ENCODE measurements at places on chromosomes 13 and 19.
A peak's percentile ranks its signal among the peaks of the same experiment; 100 is the strongest.

DNA sequence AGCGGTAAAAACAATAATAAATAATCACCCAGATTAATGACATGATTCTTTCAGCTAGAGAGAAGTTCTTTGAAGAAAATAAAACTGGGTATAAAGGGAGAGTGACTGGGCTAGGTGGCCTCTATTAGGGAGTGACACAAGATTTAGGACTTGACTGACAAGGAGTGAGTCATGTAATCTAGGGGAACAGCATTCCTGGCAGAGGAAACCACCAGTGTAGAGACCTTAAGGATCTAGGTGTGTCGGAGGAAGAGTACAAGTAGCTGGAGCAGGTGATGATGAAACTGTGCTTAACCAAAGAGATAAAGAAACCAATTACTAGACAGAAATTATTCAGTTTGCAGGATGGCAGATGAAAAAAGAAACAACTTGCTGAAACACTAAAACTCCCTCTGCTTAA, 248.0 kb downstream of the RFC3 start:
- no peak for DNase-seq

DNA sequence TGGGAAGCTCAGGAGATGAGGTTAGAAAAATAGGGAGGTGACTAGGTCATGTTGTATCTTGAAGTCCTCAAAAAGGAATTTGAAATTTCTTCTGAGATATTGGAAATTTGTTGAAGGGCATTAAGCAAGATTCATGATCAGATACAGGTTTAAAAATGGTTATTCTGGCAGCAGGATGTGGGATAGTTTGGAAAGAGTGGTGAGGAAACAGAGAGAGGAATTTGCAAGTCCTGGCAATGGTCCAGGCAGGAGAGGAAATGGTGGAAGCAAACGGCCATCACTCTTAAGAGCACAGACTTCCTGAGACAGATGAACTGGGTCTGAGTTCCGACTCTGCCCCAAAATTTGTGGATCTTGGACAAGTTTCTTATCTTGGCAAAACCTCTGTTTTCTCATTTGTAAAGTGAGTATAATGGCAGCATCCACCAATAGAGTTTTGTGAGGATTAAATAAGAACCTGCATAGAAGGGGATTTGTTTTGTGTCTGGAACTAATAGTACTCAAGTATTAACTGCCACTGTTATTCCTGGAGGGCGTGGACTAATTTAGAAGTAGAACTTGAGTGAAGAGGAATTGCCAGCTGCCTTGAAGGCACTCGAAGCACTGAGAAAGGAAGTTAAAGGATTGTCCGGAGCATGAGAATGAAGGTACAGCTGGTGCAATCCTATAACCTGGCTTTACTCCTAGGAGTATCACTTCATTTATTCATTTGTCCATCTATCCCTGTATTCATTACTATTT, 99.6 kb downstream of the CCNA1 start:
- no peak for DNase-seq

- DNase-seq, result no peak
Measured at GRCh38 chr13:32555613-32556012, 17.0 kb upstream of the N4BP2L2 start.

DNA sequence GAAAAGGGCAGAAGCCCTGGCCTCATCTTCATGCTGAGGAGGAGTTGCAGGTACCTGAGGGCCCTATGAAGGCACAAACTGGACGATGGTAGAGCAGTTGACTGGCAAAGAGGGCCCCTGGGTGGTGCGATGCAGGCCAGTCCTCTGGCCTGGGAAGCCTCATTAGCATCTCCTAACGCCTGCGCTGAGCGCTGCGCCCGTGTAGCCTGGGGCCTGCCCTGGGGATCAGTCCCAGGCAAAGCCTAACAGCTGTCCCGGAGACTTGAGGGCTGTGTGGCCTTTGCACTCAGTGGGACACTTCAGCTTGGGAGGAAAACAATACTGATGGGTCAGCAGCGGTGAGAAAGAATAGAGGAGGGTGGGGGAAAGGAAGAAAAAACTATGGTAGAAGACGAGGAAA, 187.7 kb downstream of the RAP2A start:
- no peak for DNase-seq

DNA sequence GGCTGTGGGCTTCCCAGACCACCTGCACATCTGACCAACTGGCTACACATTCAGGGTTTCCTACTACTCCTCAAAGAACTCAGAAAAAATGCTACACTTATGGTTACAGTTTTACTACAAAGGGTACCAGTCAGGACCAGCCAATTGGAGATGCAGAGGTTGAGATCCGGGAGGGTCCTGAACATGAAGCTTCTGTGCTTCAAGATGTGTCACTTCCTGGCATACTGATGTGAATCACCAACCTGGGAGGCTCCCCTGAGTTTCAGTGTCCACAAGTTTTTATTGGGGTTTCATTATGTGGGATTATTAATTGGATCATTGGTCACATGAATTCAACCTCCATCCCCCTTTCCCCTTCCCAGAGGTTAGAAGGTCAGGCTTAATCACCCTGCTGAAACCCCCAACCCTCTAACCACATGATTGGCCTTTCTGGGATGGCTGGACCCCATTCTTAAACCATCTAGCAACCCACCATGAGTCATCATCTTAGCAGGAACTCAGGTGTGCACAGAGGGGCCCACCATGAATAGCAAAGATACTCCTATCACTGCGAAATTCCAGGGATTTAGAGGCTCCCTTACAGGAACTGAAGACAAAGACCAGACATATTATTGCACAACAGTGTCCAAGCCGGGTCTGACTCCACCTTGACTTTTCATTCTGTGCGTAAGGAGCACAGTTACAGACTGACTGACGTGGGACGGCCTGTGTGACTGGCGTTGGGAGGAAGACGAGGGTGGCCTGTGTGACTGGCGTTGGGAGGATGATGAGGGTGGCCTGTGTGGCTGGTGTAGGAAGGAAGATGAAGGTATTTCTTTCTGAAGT, 90.7 kb downstream of the ATP8A2 start:
- no peak for DNase-seq

GRCh38 chr19:2302319-2303210, 5.4 kb downstream of the LINGO3 start:
- no peak for DNase-seq

DNA sequence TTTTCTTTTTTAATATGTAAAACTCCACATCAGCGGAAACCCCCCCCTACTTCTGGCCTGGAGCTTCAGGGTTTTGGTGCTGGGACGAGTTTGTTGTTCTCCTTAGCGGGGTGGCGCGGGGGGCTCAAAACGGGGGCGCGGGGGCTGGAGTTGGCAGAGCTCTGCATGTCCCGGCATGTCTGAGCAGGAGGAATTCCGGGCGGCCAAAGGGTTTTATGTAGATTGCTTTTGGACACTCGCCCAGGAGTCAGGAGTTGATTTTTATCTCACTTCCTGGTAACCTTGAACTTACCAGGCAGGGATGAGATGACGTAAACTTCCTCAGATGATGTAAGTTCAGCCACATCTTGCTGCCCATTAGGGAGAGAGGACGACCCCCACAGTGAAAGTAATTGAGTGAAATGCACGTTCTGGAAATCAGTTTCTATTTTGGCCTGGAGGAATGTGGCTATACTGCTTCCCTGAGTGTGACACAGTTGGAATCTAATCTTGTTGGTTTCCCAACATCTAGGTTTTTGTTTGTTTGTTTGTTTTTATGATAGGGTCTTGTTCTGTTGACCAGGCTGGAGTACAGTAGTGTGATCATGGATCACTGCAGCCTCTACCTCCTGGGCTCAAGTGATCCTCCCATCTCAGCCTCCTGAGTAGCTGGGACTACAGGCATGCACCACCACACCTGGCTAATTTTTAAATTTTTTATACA, 21.0 kb upstream of the GDF15 start:
- no peak for DNase-seq

DNA sequence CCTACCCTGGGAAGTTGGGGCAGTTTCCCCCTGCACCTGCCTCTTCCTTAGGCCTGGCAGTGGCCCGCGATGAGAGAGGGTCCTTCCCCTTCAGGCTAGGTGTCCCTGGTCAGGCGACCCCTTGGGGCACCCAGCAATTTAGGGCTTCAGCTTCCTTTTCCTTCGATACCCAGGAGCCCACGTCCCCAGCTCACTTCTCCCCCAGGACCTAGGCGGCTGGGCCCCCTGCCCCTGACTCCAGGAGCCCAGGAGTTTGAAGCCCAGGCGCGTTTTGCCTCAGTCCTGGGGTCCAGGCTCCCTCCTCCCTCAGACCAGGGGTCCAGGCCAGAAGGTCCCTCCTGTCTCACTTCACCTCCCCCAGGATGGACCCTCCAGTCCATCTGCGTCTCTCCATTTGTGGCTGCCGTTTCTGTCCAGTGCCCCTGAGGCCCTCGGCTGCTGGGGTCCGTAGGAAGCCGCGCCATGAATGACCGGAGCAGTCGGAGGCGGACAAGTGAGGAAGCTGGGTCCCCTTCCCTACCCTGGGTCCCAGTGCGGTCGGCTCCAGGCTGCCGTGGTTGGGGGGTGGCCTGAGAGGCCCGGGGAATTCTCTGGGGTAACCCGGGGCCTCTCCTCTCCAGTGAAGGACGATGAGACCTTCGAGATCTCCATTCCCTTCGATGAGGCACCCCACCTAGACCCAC, 714 bp downstream of the CCDC106 start:
- DNase-seq, result no peak

DNA sequence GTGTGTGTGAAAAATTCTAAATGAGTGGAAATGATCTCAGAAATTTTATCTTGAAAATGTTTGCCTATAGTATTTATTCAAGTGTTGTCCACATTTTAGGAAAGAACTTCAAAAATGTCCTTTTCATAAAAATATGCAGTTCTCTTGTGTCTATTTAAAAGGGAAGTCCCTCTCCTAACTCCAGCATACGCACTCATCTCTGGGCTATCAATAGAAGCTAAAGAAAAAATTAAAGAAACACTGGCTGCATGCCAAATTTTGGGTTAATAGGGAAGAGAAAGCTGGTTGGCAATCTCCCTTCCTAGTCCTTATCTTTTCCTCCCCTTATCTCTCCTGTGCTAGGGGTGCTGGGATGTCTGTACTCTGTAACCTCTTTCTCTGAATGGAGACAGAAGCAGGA, 313.3 kb downstream of the ENOX1 start:
- DNase-seq, result no peak

- DNase-seq, result no peak
Measured at GRCh38 chr13:40992678-40993518, 26.2 kb downstream of the ELF1 start.

- DNase-seq, result no peak
Measured at GRCh38 chr13:76023652-76024051, 387.5 kb downstream of the LMO7 start.

DNA sequence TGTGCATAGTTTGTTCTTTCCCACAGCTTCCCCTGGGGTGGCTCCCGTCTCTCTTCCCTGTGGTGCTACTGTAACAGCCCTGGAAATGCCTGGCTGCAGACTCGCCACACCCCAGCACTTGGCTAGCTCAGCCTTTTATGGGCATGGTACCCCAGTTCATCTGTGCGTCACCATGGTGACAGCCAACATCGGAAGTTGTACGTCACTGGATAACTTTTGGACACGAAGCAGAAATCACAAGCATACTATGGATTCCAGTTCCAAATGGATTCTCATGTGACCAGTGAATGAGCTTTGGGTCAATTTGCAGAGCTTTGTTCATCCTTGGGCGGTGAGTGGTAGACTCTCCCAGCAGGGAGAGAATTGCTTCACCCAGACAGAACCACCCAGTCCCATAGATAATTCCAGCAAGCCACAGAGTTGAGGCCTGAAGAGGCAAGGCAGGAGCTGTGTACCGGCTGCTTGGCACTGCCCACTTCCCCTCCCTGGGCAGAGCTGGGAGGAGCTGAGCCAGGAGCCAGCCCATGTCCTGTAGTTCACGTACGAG, 54.4 kb downstream of the COL4A2 start:
- DNase-seq, result no peak

- DNase-seq, result no peak
Measured at GRCh38 chr13:96581741-96582140, 412.5 kb downstream of the OXGR1 start.

DNA sequence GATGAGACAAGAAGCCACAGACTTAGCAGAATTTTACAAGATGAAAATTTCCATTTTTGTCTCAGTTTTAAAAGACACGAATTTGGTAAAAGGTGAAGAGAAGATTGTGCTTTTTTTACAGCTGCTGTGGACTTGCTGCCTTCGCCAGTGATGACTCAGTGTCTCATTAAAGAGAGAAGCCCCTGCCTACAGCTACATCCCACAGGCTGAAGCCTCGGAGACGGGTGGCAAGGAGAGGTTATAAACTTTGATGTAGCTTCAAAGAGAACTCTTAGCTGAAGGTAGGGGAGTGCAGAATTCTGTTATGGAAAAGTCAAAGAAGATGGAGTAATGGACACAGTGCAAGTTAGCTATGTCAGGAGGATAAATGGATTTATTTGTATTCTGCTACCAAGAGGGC, 683.4 kb upstream of the ARGLU1 start:
- no peak for DNase-seq

DNA sequence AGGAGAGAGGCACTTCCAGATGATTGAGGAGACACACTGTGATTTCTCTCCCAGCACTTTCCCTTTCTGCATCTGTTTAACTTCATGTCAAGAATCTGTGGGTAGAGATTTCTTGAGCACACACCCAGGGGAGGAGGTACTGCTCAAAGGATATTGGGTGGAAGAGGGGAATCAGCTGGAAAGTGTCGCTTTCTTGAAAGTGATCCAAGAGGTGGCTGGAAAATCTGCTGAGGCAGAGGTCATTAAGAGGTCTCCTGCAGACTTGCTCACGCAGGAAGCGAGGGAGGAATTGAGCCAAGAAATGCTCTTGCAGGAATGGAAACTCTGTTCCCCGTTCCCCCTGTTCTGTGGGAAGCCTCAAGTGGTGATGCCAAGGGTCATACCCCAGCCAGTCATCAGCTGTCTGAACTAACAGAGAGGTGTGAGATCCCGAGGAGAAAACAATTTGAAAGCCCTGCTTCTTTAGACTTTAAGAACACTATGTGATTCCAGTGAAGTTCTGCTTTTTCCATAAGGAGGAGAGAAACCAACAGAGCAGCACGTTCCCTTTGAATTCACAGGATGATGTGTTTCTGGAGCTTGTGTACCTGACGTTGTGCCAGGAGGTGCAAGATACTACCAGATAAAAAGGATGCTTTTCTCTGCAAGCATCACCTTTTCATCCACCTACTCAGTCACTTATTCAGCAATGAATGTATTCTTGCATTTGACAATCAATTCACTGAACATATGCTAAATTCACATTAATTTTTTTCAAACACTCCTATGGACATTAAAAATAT, 163.4 kb upstream of the GPR12 start:
- DNase-seq, result no peak

DNA sequence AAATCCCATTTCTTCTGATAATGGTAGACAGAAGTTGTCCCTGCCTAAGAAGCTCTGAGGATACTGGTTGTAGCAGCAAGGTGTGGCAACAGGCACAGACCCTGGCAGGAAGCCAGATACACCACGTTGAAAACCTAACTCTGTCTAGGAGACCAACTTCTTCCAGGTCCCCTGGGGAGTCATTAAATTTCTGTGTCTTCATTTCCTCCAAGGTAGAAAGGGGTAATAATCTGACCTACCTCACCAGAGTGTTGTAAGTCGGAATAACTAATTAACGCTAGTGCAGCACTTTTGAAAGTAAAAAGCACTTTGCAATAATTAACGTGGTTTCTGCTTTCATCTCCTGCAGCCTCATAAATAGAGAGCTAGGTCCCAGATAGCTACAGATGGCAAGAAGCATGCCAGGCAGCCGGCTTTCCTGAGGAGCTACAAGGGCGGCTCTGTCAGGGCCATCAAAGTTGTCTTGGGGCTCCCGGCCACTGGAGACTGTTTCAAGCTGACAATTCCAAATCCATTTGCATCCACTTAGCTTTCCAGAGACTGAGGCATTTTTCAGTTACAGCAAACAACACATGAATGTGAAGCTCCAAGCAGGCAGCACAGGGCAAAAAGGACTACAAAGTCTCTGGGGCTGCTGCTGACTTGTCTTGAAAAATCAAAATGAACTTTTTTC, 176.2 kb downstream of the FOXO1 start:
- peak; percentile 49 for DNase-seq
